Stimulated activated CD4-positive, alpha-beta T cell treated with anti-CD3 and anti-CD28 coated beads, Interleukin-1b, Interleukin-23, amount 100 ng/mL, for 24 hours (primary cell): ENCODE measurements at places on chromosomes 2 and 18.

- DNase-seq, result no peak
Observed at GRCh38 chr2:145875016-145875415, 1355.1 kb upstream of the ZEB2 start.

DNA sequence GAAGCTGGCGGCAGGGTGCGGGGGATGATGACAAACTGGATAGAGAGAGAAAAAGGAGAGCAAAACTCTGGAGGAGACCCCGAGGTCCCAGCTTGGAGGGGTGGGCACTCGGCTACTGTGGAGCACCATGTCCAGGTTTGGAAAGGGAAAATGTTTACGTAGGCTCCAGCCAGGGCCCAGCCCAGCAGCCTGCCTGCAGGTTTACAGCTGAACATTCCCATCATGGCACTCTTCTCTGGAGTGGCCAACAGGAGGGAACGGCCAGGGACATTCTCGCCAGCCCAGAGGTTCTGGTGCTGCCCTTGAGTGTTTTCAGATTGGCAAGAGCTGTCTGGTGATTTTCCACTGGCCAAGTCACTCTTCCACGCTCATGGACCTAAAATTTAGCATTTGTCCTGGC is 262.9 kb upstream of the TCF4 start:
- DNase-seq, result no peak

GRCh38 chr2:214311031-214311533 is 99.8 kb upstream of the VWC2L start:
- DNase-seq, result no peak

DNA sequence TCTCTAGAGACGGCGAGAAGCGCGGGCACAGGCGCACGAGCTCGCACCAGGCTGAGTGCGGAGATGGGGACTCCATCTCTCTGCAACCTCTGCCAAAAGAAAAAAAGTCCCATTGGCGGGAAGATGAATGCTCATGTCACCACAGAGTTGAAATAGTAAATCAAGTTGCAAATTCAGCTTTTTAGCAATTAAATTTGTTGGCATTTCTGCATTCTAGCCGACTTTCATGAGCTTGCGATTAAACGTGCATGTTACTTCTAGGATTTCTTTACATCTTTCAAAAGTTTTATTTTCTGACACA is 588 bp downstream of the CHAC2 start:
- no peak for DNase-seq

GRCh38 chr2:120862201-120863060 is 126.8 kb downstream of the GLI2 start:
- no peak for DNase-seq

- no peak for DNase-seq
Observed at GRCh38 chr2:236503100-236503499, 66.5 kb upstream of the ACKR3 start.

- no peak for DNase-seq
Observed at GRCh38 chr18:55588111-55588869, at the start of gene TCF4. TSS of gene TCF4 (minus strand) at chr18:55588192. CDS start at chr18:55587116, 1,076 bp downstream.
